ENCODE measurements at places on chromosomes 4 and X.

GRCh38 chr4:128337863-128338262 lies 50.2 kb upstream of the PGRMC2 start:
- no peak for DNase-seq

DNA sequence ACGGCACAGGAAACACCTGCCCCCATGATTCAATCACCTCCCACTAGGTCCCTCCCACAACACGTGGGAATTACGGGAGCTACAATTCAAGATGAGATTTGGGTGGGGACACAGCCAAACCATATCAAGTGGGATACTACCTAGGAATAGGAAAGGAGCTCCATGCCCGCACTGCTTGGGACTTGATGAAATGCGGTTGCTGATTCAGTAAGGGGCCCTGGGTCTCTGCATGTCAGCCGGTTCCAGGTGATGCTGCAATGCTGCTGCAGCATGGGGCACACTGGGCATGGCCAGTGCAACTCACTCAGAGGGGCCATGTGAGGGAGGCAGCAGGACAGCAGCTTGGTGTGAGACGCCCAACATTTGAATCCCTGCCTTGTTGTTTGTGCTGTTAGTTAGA lies 34.0 kb upstream of the MSX1 start:
- DNase-seq: no peak

DNA sequence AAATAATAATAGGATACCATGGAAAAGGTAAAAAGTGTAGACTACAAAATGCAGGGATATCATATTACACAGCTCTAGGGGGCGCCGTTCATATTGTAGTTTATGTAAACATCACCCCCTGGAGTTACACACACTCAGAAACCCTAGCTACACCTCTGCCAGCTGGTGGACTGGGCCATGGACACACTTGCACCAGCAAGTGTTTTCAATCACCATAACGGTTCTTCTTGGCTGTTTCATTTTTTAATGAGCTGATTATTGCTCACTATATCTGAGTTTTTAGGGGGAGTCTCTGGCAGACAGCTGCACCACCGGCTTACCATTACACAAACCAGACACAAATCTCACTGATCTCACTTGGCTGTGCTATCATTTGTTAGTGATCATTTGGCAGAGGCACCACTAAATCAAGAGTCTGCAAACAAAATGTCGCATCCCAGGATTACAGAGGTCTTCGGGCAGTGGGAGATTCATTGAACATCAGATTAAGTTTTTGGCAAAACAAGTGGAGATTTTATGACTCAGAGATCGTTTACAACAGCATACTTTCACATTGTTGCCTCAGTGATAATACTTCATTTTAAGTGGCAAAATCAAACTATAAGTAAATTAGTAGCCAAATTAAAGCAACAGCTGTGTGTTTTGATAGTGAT lies 185.7 kb downstream of the UNC5C start:
- DNase-seq: no peak

- DNase-seq: no peak
Measured at GRCh38 chrX:49278081-49278480, 8.5 kb downstream of the PPP1R3F start.

DNA sequence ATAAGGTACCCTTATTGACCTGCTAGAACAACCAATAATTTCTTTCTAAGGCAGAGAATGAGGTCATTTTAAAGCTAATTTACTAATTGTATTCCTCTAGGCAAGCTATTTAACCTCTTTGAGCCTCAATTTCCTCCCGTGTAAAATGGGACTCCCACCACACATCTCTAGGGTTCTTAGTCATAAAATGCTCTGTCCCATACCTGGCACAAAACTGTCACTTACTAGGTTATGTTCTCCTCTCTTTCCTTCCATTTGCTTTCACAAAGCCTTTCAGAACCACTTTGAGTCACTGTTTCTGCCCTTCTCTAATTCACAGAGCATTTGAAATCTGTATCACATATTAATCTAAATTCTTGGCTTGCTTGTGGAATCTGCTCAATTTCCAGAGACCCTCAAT lies 2.4 kb upstream of the GPR82 start:
- no peak for DNase-seq

DNA sequence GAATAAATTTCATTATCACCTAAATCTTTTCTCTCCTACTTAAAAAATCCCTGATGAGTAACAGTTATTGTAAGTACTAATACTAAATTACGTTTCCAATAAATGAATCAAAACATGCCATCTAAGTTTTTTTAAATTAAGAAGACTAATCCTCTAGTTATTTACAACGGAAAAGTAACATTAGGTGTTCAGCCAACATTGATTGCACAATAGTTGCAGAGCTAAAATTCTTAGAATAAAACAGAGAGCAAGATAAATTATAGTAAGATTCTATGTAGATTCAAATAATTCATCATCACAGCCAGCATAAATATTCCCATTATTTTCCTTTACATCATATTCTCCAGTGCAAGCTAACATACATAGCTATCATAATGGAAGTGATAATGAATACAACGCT lies 139.2 kb downstream of the HDX start:
- no peak for DNase-seq

- no peak for DNase-seq
Measured at GRCh38 chr4:184868623-184869022, 42.9 kb upstream of the ACSL1 start.

DNA sequence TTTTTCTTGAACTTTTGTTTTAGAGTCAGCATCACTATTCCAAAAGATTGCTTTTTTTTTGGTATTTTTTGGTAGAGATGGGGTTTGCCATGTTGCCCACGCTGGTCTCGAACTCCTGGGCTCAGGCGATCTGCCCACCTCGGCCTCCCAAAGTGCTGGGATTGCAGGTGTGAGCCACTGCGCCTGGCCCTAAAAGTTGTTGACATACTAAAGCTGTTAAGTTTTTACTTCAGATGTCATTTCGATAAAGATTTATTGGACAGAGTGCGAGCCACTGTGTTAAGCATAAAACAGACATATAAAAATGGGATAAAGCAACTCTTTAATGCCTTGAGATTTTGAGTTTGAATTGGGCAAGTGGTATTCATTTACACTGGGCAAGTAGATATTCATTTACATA lies 28.3 kb downstream of the USO1 start:
- no peak for DNase-seq

DNA sequence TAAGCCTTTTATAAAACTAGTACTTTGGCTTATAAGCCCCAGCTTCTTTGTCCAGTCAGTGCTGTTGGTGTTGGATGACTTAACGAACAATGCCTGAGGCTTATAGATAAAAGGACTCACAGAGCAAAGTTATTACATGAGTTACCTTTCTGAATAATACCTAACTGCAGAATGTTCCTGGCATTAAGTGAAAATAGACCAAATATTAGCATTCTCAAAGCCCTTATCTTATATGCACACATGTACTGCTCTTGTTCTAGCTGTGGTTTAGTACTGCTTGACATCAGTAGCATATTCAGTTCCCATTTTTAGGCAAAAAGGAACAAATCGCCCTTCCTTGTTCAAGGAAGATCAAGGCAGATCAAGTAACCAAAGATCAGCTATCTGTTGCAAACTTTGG lies 131.6 kb downstream of the ZNF330 start:
- no peak for DNase-seq

GRCh38 chr4:55386840-55387239 lies 8.9 kb upstream of the TMEM165 start:
- no peak for DNase-seq

DNA sequence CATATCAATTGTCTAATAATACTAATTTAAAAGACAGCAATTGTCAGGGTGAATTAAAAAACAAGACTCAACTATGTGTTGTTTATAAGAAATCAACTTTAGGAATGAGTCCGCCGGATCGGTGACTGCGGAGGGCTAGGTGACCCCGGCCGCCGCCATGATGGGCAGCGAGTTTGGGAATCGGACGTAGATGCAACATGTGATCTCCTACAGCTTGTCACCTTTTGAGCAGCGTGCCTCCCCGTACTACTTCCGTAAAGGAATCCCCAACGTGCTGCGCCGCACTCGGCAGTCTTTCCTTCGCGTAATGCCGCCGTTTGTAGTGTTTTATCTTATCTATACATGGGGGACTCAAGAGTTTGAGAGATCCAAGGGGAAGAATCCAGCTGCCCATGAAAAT lies 742.5 kb upstream of the PABPC4L start:
- DNase-seq: no peak

- no peak for DNase-seq
Measured at GRCh38 chrX:56789518-56790070, 60.6 kb downstream of the NBDY start.

GRCh38 chrX:154530286-154530685 lies 14.3 kb upstream of the FAM3A start:
- no peak for DNase-seq
